BJ (cell line): ENCODE measurements at places on chromosomes 3 and 15. TPM values are rescaled to one million over a fixed set of nuclear protein-coding genes. Genes with fewer than 3 reads are reported as not detected.

Gene PYGO1
- polyA plus RNA-seq = 3.1 and 6.7 TPM in 2 replicates

Gene PARP3
- 24.4 and 33.0 TPM in 2 replicates for polyA plus RNA-seq

- DNase-seq = no peak
Measured at GRCh38 chr15:50925281-50925680, 16.8 kb downstream of the AP4E1 start.

DNA sequence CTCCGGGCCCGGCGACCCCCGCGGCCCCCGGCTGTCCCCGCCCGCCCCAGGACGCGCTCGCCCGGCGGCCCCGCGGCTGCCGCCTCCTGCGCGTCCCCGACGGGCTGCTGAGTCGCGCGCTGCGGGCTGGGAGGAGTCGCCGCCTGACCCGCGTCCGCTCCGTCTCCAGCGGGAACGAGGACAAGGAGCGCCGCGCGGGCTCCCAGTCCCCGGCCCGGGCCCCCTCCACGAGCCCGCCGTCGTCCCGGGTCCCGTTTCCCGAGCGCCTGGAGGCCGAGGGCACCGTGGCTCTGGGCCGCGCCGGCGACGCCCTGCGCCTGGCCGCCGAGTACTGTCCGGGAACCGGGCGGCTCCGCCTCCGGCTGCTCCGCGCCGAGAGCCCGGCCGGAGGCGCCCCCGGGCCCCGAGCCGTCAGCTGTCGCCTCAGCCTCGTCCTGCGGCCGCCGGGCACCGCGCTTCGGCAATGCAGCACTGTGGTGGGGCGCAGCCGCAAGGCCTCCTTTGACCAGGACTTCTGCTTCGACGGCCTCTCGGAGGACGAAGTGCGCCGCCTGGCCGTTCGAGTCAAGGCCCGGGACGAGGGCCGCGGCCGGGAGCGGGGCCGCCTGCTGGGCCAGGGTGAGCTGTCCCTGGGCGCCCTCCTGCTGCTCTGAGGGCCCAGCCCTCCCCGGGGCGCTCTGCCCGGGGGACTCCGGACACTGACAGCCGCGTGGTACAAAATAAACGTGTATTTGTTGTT lies 1.5 kb downstream of the C2CD4A start:
- DNase-seq = no peak

DNA sequence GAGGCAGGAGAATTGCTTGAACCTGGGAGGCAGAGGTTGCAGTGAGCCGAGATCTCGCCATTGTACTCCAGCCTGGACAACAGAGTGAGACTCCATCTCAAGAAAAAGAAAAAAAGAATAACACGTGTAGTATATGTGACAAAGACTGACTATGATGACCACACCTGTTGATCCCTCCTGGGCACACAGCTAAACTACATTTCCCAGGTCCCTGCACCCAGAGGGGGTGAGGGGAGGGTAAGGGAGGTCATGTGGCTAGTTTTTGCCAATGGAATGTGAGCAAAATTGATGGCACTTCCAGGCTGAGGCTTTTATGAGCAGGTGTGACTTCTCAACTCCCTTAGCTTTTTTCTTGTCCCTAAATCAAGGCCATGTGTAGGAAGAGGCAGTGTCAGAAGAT lies 58.2 kb downstream of the KLHL6 start:
- no peak for DNase-seq
